Prostate gland (tissue), 2 donors: ENCODE measurements at places on chromosomes 16 and 17. TPM values are rescaled to one million over a fixed set of nuclear protein-coding genes. Genes with fewer than 3 reads are reported as not detected.

- peak overlapping the region; percentile 87 for H3K27ac ChIP-seq
- H3K36me3 ChIP-seq = no peaks in the 10 kb centered on the region
- H3K4me1 ChIP-seq = peaks cover 8% of the 10 kb centered on the region
Observed at GRCh38 chr16:84700446-84701300, 873 bp downstream of the USP10 start.

DNA sequence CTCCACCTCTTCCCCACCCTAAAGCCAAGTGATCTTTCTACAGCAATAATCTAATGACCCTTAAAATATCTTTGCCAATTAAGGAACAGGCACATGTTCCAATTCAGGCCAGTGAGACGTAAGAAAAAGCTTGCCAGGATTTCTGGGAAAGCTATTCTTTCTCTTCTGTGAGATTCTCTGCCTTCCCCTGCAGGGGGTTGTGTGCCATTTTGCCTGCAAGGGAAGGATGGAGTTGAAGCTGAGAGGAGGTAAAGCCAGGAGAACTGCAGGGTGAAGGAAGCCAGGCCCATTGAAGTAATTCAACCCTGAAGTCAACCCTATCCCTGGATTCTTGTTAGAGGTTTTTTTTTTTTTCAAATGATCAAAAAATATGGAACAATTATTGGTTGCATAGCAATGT, 9.0 kb upstream of the LPO start:
- H3K27me3 ChIP-seq = no peaks in the 10 kb centered on the region
- DNase-seq = no peak
- no peak overlapping the region for H3K27ac ChIP-seq
- H3K36me3 ChIP-seq = no peaks in the 10 kb centered on the region

The CEP295NL gene
- 2.2 TPM for total RNA-seq

- H3K4me1 ChIP-seq = peaks cover 17% of the 10 kb centered on the region
- DNase-seq = no peak
- H3K27ac ChIP-seq = peak overlapping the region; percentile 70
- H3K27me3 ChIP-seq = no peaks in the 10 kb centered on the region
- no peak overlapping the region for H3K4me3 ChIP-seq
Observed at GRCh38 chr17:39208893-39209292, 8.8 kb downstream of the RPL19 start.

DNA sequence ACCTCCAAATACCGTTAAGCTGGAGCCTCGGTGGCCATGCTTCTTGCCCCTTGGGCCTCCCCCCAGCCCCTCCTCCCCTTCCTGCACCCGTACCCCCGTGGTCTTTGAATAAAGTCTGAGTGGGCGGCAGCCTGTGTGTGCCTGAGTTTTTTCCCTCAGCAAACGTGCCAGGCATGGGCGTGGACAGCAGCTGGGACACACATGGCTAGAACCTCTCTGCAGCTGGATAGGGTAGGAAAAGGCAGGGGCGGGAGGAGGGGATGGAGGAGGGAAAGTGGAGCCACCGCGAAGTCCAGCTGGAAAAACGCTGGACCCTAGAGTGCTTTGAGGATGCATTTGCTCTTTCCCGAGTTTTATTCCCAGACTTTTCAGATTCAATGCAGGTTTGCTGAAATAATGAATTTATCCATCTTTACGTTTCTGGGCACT, 928 bp downstream of the HBA1 start:
- DNase-seq = no peak
- H3K4me1 ChIP-seq = peaks cover 10% of the 10 kb centered on the region
- no peak overlapping the region for H3K4me3 ChIP-seq
- H3K36me3 ChIP-seq = no peaks in the 10 kb centered on the region
- no peak overlapping the region for H3K27ac ChIP-seq
- H3K27me3 ChIP-seq = peaks cover 11% of the 10 kb centered on the region

The ZP2 gene
- total RNA-seq = not detected
